Activated T-helper 1 cell treated with anti-CD3 and anti-CD28 coated beads, Interleukin-2, amount 50 U/mL, for 16 hours (primary cell): ENCODE measurements at places on chromosomes 4 and X.

GRCh38 chr4:103201253-103201652, 3.1 kb upstream of the CENPE start:
- no peak for DNase-seq

GRCh38 chr4:63123441-63123840, 1285.8 kb downstream of the TECRL start:
- DNase-seq = no peak

GRCh38 chrX:30864383-30864785, 24.7 kb downstream of the TAB3 start:
- DNase-seq = no peak

DNA sequence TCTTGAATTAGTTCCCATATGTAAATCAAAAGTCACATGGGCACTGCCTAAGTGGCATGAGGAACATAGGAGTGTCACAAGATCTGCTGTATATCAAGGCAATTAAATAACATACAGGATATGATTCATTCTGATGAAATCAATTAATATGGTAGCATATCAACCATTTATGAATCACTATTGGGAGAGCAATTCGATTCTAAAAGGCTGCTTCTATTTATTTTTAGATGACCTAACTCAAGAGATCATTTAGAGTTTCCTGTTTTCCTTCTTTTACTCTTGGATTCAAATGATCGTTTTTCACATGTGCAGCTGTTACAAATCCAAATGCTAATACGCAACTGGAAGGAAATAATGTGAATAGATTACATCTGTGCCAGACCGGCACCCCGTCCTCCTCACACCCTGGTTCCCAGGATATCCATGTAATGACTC, 81.9 kb downstream of the HCCS start:
- DNase-seq = no peak

- DNase-seq = no peak
Observed at GRCh38 chr4:82774711-82775171, 23.9 kb downstream of the SCD5 start.

GRCh38 chrX:119218198-119218597, 17.9 kb upstream of the PGRMC1 start:
- no peak for DNase-seq

DNA sequence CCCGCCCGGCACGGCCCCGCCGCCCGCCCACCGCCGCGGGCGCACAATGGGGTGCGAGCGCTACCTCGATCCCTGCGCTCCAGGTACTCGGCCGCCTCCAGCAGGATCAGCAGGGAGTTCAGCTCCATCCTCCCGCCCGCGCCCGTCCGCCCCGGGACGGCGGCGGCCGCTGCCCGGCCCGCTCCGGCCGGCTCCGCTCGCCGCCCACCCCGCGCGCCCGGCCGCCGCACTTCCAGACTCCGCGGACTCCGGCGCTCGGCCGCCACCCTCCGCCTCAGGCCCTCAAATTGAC, at the start of gene MXD4:
Gene MXD4, minus strand, starts transcription at position 257 of the 292 bp plus-strand sequence. Its CDS starts 129 bp downstream, at position 128.
- DNase-seq = no peak

DNA sequence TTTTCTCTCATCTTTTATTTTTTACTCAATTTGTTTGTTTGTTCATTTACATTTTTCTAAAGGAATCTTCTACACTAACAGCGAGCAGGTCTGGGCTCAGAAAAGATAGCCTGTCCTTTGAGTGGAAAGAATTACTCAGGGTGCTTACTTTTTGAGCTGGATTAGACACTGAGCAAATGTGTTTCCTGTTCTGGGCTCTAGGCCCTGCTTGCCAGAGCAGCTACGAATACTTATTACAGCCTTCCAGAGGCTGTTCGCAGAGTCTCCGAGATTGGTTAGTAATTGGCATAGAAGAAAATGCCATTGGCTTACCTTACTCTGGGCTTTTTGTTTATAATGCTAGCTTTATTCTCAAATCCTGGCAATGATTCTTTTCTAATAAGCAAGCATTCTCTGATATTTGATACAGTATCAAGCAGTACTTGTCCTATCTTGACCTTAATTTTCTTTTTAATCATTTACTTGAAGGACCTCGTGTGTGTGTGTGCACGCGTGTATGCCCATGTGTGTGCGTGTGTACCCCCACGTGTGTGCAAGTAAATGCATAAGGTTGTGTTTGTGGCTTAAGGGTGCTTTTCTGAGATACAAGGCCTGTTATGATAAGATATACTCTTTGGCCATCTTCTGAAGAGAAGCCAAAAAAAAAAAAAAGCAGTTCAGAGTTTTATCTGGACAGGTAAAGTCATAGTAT, 76.2 kb upstream of the GRXCR1 start:
- no peak for DNase-seq

- no peak for DNase-seq
Observed at GRCh38 chr4:8763966-8764901, 107.4 kb downstream of the HMX1 start.

GRCh38 chr4:110886270-110886669, 263.4 kb upstream of the PITX2 start:
- DNase-seq = no peak

GRCh38 chrX:12814420-12814819, 23.2 kb downstream of the PRPS2 start:
- no peak for DNase-seq

DNA sequence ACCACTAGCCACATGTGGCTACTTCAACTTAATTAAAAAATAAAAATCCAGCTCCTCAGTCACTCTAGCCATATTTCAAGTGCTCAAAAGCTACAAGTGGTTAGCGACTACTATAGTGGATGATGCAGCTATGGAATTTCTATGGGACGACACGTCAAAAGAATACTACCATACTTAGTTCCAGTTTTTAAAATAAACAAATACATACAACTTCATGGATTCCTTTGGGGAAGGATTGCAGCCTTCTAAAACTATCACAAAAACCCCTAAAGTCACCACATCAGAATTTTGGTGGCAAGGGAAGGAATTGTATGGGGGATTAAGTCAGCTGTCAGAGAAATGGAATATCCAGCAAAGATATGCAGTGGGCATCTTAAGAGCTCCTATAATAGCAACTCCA, 6.5 kb downstream of the ZNF280C start:
- no peak for DNase-seq

- DNase-seq = no peak
Observed at GRCh38 chrX:9955506-9955905, 11.7 kb upstream of the CLDN34 start.

DNA sequence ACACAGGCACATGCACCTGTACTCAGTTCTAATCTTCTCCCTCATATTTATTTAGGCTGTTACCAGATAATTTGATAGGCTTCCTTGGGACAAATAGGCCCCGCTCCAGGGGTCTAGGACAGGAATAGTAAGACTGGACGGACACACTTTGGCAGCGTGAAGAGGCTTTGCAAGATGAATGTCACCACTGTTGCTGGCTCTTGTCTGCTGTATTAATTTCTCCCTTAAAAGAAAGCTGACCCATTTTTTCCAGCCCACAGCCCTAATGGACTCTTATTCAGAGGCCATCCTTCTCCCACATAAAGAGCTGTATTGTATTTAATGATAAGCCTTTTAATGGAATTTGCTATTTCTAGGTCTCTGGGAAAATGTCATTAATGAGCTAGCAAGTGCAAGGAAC, 18.0 kb downstream of the FAM184B start:
- DNase-seq = no peak

DNA sequence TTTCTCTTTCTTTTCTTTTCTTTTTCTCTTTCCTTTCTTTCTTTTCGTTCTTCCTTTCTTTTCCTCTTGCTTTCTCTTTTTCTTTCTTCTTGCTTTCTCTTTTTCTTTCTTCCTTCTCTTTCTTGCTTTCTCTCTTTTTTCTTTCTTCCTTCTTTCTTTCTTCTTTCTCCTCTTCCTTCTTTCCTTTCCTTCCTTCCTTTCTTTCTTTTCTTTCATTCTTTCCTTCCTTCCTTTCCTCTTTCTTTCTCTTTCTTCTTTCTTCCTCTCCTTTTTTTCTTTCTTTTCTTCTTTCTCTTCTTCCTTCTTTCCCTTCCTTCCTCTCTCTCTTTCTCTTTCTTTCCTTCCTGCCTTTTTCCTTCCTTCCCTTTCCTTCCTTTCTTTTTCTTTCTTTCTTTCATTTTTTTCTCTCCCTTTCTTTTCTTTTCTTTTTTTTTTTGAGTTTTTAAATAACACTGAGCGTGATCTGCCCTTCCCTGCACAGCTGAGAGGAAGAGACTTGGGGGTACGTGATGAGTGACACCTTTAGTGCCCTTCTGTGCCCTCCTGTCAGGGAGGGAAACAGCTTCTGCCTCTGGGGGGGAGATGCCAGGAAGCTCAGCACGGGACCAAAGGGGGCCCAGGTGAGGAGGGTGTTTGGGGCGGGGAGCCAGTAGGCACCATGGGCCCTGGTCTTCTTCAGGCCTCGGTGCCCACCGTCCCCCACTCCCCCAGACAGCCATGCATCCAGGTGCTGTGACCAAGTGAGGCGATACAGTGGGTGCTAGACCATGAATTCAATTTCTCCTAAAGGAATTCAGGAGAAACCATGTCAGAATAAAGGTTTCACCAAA, 36.6 kb upstream of the CDKN2AIP start:
- DNase-seq = no peak

DNA sequence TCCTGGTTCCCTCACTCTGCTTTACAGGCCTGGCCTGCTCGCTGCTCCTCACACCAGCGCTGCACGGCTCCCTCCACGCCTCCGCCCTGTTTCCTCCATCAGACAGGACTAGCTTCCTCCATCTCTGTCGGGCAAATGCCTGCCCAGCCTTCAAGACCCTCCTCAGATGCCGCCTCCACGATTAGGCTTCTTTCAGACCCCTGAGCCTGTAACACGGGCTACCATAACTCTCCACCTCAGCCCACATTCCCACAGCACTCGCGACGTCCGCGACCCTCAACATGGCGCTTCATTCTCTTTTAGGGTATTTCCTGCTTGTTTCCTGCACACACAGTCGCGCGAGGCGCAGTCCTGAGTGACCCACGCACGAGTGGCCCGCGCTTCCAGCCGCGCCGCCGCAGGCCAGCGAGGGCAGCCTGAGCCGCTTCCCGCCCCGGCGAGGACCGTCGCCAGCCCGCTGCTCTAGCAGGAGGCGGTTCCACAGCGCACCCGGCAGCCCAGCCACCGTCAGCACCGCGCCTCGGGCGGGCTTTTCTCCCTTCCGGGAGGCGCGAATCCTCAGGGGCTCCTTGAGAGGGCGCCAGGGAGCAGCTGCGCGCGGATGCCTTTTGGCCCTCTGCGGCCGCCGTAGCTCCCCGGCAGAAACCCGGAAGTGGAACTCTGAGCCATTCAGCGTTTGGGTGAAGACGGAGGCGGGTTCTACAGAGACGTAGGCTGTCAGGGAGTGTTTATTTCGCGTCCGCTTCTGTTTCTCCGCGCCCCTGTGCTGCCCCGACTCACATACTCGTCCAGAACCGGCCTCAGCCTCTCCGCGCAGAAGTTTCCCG, at the start of gene FRG1:
Gene FRG1, plus strand, starts transcription at position 695 of the 827 bp plus-strand sequence. CDS start 138 bp downstream, outside the sequence.
- DNase-seq = peak; percentile 96

DNA sequence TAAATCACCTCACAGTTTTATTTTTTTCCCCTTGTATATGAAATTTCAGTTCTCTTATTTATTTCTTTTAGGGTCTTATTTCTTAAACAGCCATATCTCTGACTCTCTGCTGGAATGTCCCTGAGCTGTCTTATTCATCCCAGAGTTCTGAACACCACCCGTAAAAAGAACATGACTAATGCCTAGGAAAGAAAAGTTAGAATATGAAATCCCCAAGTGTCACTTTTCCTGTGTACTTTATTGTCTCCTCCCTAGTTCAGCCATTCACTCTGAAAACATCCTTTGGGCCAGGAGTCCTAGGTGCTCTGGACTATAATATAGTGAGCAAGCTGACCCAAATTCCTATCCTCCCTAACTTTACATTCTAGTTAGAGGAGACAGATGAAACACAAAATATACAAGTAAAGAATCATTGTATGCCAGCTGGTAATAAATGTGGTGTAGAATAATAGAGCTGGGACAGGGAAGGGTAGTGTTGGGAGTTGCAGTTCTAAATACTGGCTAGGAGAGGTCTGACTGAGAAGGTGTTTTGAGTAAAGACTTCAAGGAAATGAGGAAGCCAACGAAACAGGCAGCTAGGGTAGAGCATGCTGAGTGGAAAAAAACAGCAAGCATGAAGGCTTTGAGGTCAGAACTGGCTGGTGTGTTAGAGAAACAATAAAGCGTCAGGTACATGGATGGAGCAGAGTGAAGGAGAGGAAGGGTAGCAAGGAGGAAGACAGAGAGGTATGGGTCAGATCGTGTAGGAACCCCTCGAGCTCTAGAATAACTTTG, 40.6 kb upstream of the FTHL17 start:
- no peak for DNase-seq
